ENCODE measurements at places on chromosomes 7 and 10. TPM values are rescaled to one million over a fixed set of nuclear protein-coding genes. Genes with fewer than 3 reads are reported as not detected.

GRCh38 chr10:89215511-89215910 lies 8.4 kb upstream of the CH25H start:
- no peak for DNase-seq

DNA sequence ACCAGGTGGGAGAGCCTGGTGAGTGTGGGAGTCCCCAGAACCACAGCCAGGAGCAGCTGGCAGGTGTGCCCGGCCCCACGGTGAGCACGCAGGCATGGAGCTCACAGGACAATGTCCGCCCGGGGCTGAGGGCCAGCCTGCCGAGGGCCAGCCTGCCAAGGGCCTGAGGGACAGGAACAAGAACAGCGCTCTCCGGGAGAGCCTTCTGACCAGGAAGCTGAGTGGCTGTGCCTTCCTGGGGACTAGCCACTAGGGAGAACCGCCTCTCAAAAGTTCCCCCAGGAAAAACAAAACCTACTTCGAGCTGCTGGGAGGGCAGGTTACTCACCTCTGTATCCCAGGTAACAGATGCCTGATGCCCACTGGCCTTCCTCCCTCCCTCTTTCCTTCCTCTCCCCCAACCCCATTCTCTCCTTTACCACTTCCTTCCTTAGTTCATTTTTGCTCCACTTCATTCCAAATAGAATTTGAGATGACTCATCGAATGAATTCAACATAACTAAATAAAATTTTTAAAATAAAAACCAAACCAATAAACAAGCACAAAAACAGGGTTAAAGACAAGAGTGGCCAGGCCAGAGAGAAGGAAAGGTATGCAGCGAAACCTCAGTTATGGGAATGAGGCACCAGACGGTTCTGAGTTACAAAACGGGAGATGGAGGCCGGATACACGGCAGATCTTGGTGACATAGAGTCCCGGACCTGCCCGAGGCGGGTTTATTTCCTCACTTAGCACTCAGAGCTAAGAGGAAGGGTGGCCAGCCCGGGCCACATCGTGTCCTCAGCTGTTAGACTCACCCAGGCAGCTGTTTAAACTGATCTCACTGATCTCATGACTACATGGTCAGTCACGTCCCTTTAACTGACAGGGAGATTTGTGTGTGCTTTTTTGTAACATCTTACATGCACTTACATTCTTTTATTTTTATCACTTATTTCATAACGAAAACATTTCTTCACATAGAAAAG lies 128.5 kb downstream of the TNS3 start:
- peak; percentile 94 for DNase-seq

GRCh38 chr7:130867039-130867438 lies 133.0 kb upstream of the KLF14 start:
- DNase-seq: no peak

GRCh38 chr10:15859906-15860691 lies at the start of gene MINDY3:
Gene MINDY3, minus strand, starts transcription at chr10:15860507. Its CDS starts 208 bp downstream, at chr10:15860299.
- peak; percentile 87 for DNase-seq

DNA sequence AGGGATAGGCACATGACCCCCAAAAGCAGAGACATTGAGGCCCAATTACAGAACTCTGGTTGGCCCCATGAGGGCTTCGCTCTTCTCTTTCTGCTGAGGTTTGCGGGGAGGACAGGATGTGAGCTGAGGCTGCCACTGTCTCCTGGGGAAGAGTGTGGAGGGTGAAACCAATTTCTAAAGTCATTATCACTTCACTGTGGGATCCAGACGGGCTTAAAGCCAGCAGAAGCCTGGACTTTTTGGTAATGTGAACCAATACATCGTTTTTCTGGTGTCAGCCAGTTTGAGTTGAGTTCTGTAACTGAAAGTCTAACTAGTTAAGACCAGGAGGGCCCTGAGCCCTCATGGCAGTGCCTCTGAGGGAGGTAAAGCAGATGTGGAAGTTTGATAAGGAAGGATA lies 163.0 kb downstream of the MYOF start:
- no peak for DNase-seq

Gene ANKRD16
- total RNA-seq: 14.6 TPM

Gene FAM25G
- total RNA-seq: not detected

Gene CHAT
- not detected for total RNA-seq

Gene MYL7
- total RNA-seq: not detected

Measured in A172 (cell line).